Jurkat, Clone E6-1 (cell line): ENCODE measurements at places on chromosomes 2 and 18.

DNA sequence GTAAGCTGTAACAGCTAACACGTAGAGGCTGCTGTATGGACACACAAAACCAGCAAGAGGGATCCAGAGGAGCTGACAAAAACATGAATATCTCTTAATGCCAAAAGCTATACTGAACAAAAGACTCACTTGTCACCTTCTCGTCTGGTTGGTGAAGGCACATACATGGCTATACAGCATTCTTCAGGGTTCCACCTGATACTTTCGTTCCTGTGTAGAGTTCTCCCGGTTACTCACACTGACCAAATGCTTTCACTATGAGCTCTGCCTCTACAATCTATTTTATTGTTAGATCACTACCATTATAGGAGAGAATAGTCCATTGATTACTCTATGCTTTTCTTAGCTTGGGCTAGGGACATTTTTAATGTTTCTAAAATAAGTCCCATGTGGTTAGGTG, 193.1 kb downstream of the HNMT start:
- DNase-seq, result no peak

- no peak for DNase-seq
Observed at GRCh38 chr2:129907256-129907998, 72.0 kb upstream of the RAB6C start.

DNA sequence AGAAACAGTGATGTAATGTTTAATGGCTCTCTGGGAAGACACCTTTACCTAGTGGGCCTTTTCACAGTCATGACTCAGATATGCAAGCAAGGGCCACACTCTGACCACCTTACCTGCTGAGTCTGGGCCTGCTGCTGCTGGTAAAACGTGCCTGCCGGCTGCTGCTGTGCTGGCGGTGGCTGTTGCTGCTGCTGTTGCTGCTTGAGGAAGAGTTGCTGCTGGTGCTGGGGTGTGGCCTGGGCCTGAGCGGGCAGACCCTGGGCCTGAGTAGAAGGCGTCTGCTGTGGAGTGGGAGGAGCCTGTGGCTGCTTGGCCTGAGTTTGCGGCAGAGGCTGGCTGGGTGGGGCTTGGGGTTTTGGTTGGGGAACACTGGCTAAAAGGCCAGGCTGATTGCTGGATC, 81.6 kb upstream of the NFU1 start:
- DNase-seq, result no peak

DNA sequence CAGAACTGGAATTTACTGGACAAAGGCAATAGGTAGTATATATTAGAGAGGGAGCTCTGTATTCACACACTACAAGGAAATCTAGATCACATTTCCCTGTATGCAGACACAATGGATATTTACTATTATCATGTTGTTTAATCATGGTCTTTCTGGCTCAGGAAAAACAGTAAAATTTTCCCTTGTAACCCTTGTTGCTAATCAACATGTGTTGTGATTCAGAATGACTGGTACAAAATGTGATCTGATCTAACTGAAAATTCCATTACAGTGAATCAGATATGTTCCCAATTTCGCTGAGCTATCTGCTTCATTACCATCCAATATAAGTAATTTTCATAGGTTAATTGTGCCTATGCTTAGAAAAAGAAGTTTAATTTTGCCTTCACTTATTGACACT, 1109.7 kb downstream of the LRP1B start:
- DNase-seq, result no peak

GRCh38 chr2:61379521-61379920, 91.4 kb downstream of the USP34 start:
- DNase-seq, result no peak

GRCh38 chr18:35283923-35284794, 5.9 kb downstream of the ZSCAN30 start:
- DNase-seq, result no peak

- DNase-seq, result no peak
Observed at GRCh38 chr2:80482276-80482675, 177.7 kb upstream of the LRRTM1 start.

DNA sequence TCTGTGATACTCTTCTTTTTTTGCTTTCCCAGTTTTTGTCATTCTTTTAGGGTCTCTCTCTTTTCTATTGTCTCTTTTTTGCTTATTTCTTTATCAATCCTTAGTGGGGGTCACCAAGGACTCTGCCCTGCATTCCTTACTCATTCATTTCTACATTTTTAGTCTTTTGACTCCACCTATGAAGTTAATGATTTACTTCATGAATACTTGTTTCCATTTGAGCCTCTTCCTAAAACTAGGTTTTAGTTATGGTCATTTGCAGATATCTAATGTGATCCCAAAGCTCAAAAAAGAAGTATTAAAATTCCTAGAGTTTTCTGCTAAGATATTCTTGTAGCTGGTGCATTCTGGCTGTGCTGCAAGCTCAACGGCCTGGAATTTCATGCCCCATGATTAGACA, 149.3 kb upstream of the AQP4 start:
- no peak for DNase-seq

- DNase-seq, result no peak
Observed at GRCh38 chr2:149077861-149078260, 39.4 kb downstream of the LYPD6B start.

- no peak for DNase-seq
Observed at GRCh38 chr2:127208313-127208712, 11.8 kb downstream of the CYP27C1 start.

- no peak for DNase-seq
Observed at GRCh38 chr2:202066875-202067274, 6.2 kb upstream of the KIAA2012 start.

DNA sequence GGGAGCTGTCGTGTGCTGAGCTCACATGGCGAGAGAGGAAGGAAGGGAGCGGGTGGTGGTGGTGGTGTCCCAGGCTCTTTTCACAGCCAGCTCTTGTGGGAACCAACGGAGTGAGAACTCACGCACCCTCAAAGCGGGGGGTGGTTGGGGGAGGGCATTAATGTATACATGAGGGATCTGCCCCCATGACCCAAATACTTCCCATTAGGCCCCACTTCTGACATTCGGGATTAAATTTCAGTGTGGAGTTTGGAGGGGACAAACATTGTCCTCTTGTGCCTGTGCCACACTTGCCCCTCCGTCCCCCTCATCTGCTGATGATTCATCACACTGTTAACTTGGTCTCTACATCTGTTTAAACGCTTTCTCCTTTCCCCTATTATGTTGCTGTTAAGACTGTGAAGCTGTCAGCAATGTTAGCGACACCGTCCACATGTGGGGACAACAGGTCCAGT, 22.5 kb downstream of the INPP4A start:
- no peak for DNase-seq

DNA sequence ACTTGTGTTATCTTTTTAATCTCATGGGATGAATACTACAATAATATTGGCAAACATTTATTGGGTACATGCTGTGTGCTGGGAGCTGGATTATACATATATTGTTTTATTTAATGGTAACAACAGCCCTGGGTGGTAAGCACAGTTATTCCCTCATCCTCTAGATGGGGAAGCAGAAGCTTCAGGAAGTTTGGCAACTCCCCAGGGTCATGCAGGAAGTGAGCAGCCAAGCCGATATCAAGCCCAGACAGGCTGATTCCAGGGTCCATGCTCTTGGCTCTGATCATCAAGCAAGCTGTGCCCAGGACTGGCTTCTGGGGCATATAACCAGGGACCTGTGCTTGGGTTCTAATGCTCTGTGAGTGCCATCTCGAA, 155.8 kb downstream of the ZNF516 start:
- no peak for DNase-seq

DNA sequence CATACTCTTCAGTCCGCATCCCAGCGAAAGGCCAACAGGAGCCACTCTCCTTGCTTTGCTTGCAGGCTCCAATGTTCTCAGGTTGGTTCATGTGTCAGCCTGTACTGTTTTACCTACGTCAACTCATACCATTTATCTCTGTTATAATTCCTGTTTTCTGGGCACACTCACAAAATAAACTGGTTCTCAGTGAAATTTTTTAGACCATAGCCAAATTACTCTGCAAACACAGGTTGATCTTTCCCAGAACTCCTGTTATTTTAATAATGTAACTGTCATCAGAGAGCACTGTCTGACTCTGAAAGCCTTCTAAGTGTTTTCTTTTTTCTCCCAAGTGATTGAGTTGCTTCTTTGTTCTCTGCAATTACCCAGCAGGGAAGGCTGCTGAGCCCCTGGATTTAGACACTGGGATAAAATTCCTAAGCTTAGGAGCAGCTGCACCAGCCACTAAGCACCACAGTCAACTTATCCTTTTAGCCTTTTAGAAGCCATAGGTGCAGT, 111.6 kb upstream of the PIEZO2 start:
- no peak for DNase-seq

GRCh38 chr2:97910403-97911205, 85.1 kb downstream of the TMEM131 start:
- DNase-seq, result peak; percentile 35

DNA sequence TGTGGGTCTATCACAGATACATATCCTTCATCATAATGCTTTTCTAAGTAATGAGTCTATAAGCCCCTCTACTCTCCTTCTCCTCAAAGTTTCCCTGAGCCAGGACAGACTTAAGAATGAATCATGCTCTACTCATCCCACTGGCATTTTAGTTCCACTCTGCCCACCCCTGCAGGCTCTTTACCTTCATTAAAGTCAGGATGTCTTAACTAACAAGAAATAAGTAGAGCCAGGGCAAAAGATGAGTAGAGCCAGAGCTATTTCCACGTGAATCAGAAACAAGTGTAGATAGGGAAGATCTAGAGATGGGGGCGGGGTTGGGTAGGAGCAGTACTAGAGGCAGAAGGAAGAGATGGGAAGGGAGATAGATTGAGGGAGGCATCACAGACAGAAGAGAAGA, 790.5 kb downstream of the RNF144A start:
- DNase-seq, result no peak

- no peak for DNase-seq
Observed at GRCh38 chr2:80496346-80496745, 191.8 kb upstream of the LRRTM1 start.

- DNase-seq, result no peak
Observed at GRCh38 chr18:59021500-59021899, 118.2 kb upstream of the SEC11C start.

- peak; percentile 7 for DNase-seq
Observed at GRCh38 chr18:75784390-75784789, 356.9 kb upstream of the SMIM21 start.

- no peak for DNase-seq
Observed at GRCh38 chr2:215571689-215572088, 135.8 kb upstream of the FN1 start.

DNA sequence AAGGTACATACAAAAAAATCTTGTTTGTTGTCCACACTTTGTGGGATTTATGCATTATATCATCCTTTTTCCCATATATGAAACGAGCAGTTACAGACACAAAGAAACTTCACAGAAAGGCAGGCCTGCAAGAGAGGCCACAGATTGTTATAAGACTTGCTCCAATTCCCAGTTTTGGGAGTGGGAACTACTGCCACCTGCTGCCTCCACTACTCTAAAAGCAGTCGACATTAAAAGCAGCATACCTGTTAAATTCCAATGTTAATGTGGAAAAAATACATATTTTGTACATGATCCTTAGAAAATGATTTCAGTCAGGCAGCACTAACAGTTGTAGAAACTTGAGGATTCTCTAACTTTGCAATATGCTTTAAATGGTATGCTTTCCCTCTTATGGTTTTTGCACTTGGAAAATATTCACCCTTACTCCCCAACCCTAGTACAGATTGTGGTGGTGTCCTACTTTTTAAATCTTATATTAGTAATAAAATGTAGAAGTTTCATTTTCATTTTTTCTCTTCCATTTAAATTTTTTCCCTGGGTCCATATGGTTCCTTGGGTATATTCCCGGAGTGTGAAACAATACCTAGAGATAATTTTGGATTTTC, 37.9 kb downstream of the SLC38A11 start:
- DNase-seq, result no peak

DNA sequence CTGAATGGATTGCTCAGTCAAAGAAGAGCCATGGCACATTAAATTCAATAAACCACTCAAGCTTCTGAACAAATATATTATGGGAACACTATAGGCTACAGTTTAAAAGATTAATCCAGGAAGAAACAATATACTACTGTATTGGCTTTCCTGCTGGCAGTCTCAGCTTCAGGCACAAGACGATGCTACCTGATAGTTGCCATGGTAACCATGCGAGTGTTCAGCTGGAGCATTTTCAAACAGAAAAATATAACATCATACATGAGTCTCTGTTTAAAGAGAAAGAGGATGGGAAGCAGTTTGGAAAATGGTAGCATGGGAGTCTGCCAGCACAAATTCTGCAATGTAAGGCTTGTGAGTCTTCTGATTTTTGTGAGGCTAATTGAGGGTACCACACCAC, 65.9 kb upstream of the CPO start:
- DNase-seq, result peak; percentile 33

GRCh38 chr2:126802774-126803433, 95.8 kb upstream of the TEX51 start:
- no peak for DNase-seq

DNA sequence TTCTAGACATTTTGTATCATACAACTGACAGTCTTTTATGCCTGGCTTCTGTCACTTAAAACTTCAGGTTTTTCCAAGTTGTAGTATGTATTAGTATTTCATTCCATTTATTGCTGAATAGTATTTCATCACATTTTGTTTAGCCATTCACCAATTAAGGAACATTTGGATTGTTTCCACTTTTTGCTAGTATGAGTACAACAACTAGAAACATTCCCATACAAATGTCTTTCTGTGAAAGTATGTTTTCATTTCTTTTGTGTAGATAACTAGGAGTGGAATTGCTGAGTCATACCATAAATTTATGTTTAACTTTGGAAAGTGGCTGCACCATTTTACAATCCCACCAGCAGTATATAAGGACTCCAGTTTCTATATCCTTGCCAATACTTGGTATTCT, 135.9 kb downstream of the ATAD2B start:
- no peak for DNase-seq

DNA sequence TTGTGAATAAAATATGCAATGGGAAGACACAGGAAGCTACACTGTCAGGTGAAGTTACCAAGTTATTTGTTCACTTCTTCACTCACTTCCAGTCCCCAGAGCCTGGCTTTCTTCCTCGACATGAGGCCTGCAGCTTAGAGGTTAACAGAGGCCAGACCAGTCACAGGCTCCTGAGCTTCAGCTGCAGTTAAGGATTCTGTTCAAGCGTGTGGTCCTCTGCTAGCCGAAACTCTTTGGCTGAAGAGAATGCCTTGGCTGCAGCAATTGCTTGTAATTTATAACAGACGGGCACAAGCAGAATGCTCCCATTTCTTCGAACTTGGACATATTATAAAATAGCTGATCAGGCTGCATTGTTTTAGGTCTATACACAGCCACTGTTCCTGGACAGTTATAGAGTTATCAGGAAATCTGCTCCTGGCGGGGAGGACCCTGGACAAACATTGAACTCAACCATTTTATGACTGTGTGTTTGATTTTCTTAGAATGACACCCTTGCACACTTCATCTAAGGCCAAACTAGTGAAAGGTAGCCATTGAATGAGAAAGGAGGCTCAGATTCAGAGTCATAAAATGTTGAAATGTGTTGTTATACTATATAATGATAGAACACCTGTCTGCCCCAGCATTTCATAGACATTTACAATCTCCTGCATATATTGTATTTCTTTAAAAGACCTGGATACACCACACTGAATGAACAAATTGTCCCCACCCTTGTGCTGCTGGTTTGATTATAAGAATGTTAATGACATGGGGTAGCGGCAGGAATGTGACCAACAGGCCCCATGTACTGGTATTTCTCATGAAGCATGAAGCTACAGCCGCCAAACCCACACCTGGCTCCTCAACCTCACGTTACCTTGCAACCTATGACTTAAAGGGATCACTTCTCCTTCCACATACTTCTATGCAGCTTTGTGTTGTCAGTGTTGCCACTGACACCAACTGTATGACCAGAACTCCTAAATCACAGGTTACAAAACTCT, 153.6 kb downstream of the TDRD15 start:
- DNase-seq, result no peak
